CD4-positive, alpha-beta memory T cell (primary cell): ENCODE measurements at places on chromosomes 1 and 21.

- H3K27me3 ChIP-seq, result no peaks in the 10 kb centered on the region
- no peak overlapping the region for H3K4me3 ChIP-seq
- DNase-seq, result no peak
- H3K36me3 ChIP-seq, result peaks cover 3% of the 10 kb centered on the region
- no peak overlapping the region for H3K27ac ChIP-seq
Observed at GRCh38 chr1:77605246-77606026, 77.0 kb downstream of the ZZZ3 start.

GRCh38 chr1:54838565-54839180, 37.5 kb upstream of the TTC22 start:
- H3K36me3 ChIP-seq, result no peaks in the 10 kb centered on the region
- H3K27ac ChIP-seq, result no peak overlapping the region
- no peak overlapping the region for H3K4me3 ChIP-seq
- DNase-seq, result no peak
- no peaks in the 10 kb centered on the region for H3K4me1 ChIP-seq

- H3K36me3 ChIP-seq, result no peaks in the 10 kb centered on the region
- H3K27ac ChIP-seq, result no peak overlapping the region
- H3K27me3 ChIP-seq, result no peaks in the 10 kb centered on the region
- DNase-seq, result no peak
- peaks cover 25% of the 10 kb centered on the region for H3K4me1 ChIP-seq
Observed at GRCh38 chr1:112906150-112906698, 49.8 kb downstream of the SLC16A1 start.

- H3K4me1 ChIP-seq, result no peaks in the 10 kb centered on the region
- DNase-seq, result no peak
- no peak overlapping the region for H3K4me3 ChIP-seq
Observed at GRCh38 chr1:115312742-115313141, 25.3 kb downstream of the NGF start.

DNA sequence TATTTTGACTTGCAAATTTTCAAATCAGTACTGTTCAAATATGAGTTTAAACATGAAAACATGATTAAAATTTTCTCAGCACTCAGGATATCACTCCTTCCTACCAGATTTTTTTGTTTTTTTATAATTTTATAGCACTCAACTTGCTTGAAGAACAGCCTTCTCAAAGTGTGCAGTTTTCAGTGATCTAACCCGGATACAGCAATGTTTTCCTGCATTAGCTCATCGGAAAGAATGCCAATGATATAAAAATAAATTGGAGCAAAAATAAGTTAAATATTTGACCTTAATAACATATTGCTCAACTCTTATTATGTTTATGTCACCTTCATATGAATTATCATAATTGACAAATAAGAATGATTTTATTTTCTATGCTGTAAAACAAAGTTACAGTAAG, 766.8 kb downstream of the USP25 start:
- no peak overlapping the region for H3K4me3 ChIP-seq
- H3K36me3 ChIP-seq, result no peaks in the 10 kb centered on the region
- H3K27me3 ChIP-seq, result no peaks in the 10 kb centered on the region
- no peak overlapping the region for H3K27ac ChIP-seq

DNA sequence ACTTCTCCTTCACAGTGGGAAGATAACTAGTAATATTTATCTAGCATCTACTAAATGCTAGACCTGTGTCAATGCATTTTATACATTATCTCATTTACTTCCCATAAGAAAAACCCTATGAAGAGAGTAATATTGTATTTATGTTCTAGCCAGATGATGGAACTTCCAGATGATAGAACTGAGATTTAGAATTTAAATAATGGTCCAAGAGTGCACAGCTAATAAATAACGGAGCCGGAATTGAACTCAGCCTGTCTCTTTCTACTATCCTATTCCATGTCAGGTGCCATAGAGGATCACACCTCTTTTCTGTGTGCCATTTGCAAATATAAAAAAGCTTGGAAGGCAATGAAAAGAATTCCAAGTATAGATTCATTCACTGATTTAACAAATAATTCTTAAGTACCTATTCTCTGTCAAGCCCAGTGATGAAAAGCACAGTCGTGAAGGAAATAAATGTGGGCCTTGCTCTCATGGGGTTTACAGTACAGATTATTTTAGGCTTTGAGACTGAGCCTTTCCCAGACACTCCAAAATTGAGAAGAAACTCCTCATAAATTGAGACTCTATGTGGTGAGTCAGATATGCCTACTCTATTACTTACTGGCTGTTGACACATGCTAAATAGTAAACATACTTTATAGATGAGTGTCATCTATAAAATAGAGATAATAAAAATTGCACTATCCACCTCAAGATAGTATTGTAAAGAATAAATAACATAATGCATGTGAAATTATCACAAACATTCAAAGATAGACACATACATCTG, 378.0 kb upstream of the PRMT6 start:
- H3K27ac ChIP-seq, result no peak overlapping the region
- no peaks in the 10 kb centered on the region for H3K36me3 ChIP-seq
- H3K4me3 ChIP-seq, result no peak overlapping the region
- DNase-seq, result no peak
- no peaks in the 10 kb centered on the region for H3K4me1 ChIP-seq
- H3K27me3 ChIP-seq, result no peaks in the 10 kb centered on the region

DNA sequence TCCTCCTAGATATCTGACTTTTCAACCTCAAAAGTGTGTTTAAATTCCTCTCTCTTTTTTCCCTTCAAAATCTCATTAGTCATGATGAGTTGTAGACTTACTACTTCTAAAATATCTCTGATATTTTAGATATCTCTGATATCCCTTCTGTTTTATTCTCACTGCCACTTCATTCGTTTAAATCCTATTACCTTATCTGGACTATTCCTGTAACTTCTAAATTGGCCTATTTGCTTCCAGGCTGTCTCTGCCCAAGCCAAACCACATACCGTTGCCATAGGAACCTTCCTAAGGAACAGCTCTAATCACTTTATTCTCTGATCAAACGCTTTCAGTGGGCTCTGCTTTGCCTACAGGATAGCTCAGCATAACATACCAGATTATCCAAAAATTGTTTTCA, 333.1 kb upstream of the CHRM3 start:
- H3K36me3 ChIP-seq, result no peaks in the 10 kb centered on the region
- no peak overlapping the region for H3K27ac ChIP-seq
- no peaks in the 10 kb centered on the region for H3K4me1 ChIP-seq
- no peak overlapping the region for H3K4me3 ChIP-seq

- no peak overlapping the region for H3K4me3 ChIP-seq
- DNase-seq, result no peak
- no peaks in the 10 kb centered on the region for H3K36me3 ChIP-seq
- no peak overlapping the region for H3K27ac ChIP-seq
Observed at GRCh38 chr1:37012226-37012625, 22.1 kb downstream of the GRIK3 start.

- H3K4me1 ChIP-seq, result peaks cover 58% of the 10 kb centered on the region
- H3K4me3 ChIP-seq, result no peak overlapping the region
Observed at GRCh38 chr1:32801096-32801715, 16.0 kb downstream of the YARS1 start.

- peaks cover 14% of the 10 kb centered on the region for H3K27me3 ChIP-seq
- DNase-seq, result no peak
- H3K36me3 ChIP-seq, result no peaks in the 10 kb centered on the region
- no peak overlapping the region for H3K4me3 ChIP-seq
Observed at GRCh38 chr1:3654549-3655281, 2.4 kb downstream of the TP73 start.

DNA sequence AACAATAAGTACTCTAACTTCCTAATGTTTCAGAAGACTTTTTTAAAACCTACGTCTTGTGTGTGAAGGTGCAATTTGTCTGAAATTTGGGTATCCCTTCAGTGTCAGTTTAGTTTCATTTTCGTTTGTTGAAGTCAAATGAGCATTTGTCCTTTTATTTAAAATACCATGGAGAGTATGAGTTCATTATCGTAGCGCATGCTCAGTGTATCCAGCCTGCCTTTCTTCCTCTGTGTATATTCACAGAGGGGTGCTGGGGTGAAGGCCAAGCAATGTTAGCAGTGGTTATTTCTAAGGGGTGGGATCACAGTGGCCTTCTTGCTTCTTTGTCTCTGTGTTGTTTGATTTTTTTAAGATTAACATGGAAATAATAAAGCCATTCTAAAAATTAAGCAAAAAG, 43.2 kb downstream of the CNN3 start:
- no peaks in the 10 kb centered on the region for H3K27me3 ChIP-seq
- H3K36me3 ChIP-seq, result no peaks in the 10 kb centered on the region
- H3K4me1 ChIP-seq, result peaks cover 6% of the 10 kb centered on the region
- no peak overlapping the region for H3K27ac ChIP-seq
- DNase-seq, result peak; percentile 11
- peak overlapping the region; percentile 25 for H3K4me3 ChIP-seq

- no peaks in the 10 kb centered on the region for H3K36me3 ChIP-seq
- H3K4me3 ChIP-seq, result no peak overlapping the region
- no peak for DNase-seq
- H3K27me3 ChIP-seq, result no peaks in the 10 kb centered on the region
- peaks cover 44% of the 10 kb centered on the region for H3K4me1 ChIP-seq
Observed at GRCh38 chr1:212301580-212301979, 16.4 kb downstream of the PPP2R5A start.

GRCh38 chr1:19445417-19446342, 39.7 kb downstream of the CAPZB start:
- H3K27me3 ChIP-seq, result no peaks in the 10 kb centered on the region
- peaks cover 87% of the 10 kb centered on the region for H3K4me1 ChIP-seq
- peaks cover 8% of the 10 kb centered on the region for H3K36me3 ChIP-seq
- no peak overlapping the region for H3K4me3 ChIP-seq
- no peak for DNase-seq

- peaks cover 74% of the 10 kb centered on the region for H3K36me3 ChIP-seq
- no peak for DNase-seq
- peaks cover 57% of the 10 kb centered on the region for H3K4me1 ChIP-seq
- H3K27me3 ChIP-seq, result no peaks in the 10 kb centered on the region
- peak overlapping the region; percentile 42 for H3K27ac ChIP-seq
- H3K4me3 ChIP-seq, result no peak overlapping the region
Observed at GRCh38 chr1:226644541-226645176, 94.4 kb downstream of the ITPKB start.

GRCh38 chr1:115426956-115427355, 88.9 kb upstream of the NGF start:
- no peaks in the 10 kb centered on the region for H3K4me1 ChIP-seq
- H3K36me3 ChIP-seq, result no peaks in the 10 kb centered on the region
- no peak overlapping the region for H3K4me3 ChIP-seq

DNA sequence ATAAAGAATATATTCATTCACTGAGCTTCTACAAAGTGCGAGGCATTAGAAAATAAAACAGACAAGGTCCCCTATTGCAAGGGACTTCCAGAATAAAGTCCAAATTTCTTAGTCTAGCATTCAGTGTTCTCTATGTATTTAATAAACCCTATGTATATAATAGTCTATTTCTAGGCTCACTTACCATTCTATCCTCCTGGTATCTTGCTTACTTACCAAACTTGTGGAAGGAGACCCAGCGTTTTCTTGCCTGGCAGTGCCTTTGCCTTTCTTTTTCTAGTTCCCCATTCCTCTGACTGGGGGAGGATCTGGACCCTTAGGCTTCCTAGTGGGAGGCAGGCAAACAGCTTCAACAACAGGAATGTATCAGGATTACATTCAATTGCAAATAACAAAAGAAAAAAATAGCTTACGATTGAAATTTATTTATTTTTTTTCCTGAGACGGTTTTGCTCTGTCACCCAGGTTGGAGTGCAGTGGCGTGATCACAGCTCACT, 690 bp upstream of the RNF19B start:
- H3K27me3 ChIP-seq, result no peaks in the 10 kb centered on the region
- peak overlapping the region; percentile 76 for H3K4me3 ChIP-seq
- H3K27ac ChIP-seq, result peak overlapping the region; percentile 54
- peaks cover 35% of the 10 kb centered on the region for H3K4me1 ChIP-seq
- DNase-seq, result no peak
- H3K36me3 ChIP-seq, result no peaks in the 10 kb centered on the region
